ENCODE measurements at places on chromosomes 7 and 10.

- no peak for DNase-seq
Observed at GRCh38 chr10:22927166-22927565, 687 bp upstream of the ARMC3 start.

GRCh38 chr7:5472432-5473315 is 49.0 kb upstream of the TNRC18 start:
- DNase-seq, result no peak

DNA sequence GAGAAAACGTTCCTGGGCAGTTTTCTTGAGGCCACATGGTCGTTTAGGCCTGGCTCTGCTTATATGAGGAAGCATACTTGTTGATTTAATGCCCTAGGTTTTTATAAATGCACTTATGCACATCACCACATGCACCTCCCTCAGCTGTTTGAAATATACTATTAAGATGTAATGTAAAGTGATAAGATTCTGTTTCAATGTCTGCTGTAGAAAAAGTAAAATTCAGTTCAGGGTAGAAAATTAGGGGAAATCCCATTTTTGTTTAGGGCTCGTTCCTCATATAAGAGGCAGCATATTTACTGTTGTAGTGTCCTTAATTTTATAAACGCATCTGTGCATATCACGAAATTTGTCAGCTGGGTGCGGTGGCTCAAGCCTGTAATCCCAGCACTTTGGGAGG is 7.8 kb upstream of the CAMK1D start:
- DNase-seq, result no peak

GRCh38 chr7:16428672-16429071 is 7.3 kb upstream of the CRPPA start:
- DNase-seq, result no peak

- DNase-seq, result no peak
Observed at GRCh38 chr7:484356-485101, 35.1 kb downstream of the PDGFA start.

GRCh38 chr7:126805351-126805750 is 447.4 kb downstream of the GRM8 start:
- DNase-seq, result no peak

GRCh38 chr7:138755331-138755747 is 42.5 kb upstream of the TMEM213 start:
- DNase-seq, result no peak

DNA sequence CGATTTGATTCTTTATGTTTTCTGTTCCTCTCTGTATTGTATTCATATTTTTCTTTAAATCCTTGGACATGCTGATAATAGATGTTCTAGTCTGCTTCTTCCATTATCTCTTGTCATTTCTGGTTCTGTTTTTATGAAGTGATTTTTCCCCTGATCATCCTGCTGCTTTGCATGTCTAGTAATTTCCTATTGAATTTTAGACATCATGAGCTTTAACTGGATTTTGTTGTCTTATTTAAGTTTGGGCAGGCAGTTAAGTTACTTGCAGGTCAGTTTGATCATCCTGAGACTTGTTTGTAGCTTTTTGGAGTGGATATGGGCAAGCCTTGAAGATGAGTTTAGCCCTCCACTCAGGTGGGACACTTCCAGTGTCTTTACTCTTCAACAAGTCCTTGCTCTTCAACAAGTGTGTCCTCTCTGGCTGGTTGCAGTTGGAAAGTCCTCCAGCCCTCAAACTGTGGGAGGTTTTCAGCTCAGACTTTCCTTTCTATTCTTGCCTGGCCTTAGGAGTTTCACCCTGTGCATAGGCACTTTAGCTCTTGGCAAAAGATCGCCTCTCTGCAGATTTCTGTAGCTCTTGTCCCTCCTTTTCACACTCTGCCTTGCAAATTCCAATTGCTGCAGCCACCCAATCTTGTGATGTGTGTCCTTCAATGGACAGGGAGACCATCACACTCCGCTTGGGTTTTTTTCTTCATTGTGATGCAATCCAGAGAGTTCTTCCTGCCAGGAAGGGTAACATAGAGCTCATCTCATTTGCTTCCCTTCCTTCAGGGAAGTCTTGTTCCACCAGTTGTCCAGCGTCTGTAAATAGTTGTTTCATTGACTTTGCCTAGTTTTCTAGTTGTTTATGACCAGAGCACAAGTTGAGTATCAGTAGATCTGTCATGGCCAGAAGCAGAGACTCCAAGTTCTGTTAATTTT is 197.2 kb upstream of the SH2B2 start:
- no peak for DNase-seq

DNA sequence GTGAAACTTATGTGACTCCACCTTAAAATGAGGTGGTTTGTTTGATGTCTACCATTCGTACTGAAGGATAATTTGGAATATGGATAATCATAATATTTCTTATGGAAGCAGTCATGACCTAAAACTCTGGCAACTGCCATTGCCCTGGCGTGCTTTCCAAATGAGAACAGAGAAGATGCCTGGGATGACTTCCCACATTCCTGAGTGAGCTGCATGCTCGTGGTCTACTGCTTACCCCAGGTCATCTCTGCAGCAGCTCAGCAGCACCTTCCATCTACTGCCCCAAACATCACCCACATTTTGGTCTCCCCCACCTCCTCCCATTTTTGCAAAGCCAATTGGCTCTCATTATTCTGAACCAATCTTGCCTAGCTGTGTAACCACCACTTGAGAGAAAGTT is 40.1 kb downstream of the LYZL1 start:
- no peak for DNase-seq

DNA sequence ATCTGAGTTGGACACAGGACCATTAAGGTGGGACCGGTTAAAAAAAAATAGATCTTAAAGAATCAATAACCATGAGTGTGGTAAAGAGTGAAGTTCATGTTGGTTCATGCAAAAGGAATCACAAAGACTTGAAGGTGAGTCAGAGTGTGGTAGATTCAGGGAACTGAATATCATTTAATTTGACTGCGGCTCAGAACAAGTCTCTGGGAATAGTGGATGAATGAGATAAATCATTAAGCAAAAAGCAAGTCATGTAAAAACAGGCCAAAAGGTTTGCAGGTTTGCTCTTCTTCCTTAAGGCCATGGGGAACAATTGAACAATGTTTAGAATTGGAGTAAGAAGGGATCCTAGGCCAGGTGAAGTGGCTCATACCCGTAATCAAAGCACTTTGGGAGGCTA is 385.8 kb downstream of the ETV1 start:
- DNase-seq, result no peak
